ENCODE measurements at places on chromosomes 16 and 17. TPM values are rescaled to one million over a fixed set of nuclear protein-coding genes. Genes with fewer than 3 reads are reported as not detected.
A peak's percentile ranks its signal among the peaks of the same experiment; 100 is the strongest.

- DNase-seq = no peak
These were observed 5.7 kb downstream of the GPR179 start for GRCh38 chr17:38338053-38338452.

- peak; percentile 45 for DNase-seq
These were observed 47.1 kb downstream of the SPACA3 start for GRCh38 chr17:33038740-33039139.

DNA sequence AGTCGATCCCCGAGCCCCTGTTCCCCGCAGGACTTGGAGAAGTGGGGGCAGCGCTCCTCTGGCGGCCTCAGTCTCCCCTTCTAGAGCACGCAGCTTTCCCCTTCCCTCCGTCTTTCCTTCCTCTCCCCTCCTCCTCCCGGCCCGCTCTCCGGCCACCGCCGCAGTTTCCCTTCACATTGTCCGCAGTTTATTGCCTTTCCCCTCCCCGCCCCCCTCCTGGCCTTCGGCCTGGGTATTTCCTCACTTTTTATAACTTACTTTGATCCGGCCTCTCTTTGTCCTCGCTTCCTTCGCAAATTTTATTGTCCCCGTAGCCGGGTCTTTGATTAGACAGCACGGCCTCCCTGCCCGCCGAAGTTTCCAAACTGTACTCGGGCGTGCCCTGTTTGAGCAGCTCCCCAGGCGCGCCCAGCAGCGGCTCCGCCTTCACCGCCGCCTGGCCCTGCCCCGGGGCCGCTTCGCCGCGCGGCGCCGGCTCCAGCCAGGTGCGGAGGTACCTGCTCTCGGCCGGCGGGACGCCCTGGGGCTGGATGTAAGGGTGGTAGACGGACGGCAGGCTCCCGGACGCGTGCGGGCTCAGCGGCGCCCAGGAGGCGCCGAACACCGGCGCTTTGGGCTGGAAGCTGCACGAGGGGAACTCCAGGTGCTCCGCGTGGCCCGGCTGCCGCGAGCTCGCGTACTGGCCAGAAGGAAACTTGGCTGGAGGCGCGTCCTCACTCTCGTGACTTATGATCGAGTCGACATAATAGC is 488 bp downstream of the HOXB9 start:
- peak; percentile 59 for DNase-seq

- peak; percentile 75 for DNase-seq
These were observed 4.6 kb downstream of the PLCD3 start for GRCh38 chr17:45127548-45128300.

DNA sequence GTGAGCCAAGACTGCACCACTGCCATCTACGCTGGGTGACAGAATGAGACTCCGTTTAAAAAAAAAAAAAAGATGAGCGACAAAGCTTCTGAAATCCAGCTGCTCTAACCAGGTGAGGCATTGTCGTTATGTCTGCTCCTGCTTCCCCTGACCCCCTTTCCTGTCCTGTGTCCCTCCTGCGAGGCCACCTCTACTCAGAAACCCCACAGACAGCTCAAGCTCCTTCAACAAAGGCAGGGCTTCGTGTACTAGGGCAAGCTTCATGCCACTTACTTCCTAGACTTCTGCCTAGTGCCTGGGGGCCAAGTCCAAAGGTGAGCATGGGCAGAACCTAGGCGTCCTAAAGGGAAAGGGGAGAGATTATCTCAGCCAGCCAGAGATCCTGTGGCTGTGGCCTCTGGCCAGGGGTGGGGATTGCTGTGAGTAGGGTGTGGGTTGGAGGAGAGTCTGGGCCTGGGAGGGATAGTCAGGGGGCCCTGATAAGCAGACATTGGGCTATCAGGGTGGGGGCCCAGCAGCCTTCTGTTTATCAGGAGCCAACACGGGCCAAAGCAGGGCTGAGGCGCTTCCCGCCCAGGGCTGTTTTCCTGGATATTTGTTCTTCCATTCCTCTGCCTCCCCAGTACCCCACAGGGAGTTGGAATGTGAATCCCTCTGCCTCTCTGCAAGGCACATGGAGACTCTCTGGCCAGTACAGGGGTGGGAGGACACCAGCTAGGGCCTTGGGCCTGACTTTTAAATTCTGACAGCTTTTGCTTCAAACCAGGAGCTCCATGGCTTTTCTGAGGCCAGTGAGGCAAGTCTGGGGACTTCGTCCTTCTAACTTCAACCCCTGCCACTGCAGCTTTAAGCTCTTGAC is 10.4 kb downstream of the ERAL1 start:
- DNase-seq = no peak

TBX6 gene
- total RNA-seq = 0.24 TPM

GPRC5B gene
- total RNA-seq = 37.1 TPM

DRC7 gene
- total RNA-seq = 0.35 TPM
